Activated CD4-positive, alpha-beta T cell treated with anti-CD3 and anti-CD28 coated beads, Interleukin-2, amount 10 ng/mL, durations not matched to agents 7 days and 5 days (primary cell): ENCODE measurements at places on chromosomes 4 and X. TPM values are rescaled to one million over a fixed set of nuclear protein-coding genes. Genes with fewer than 3 reads are reported as not detected.
A peak's percentile ranks its signal among the peaks of the same experiment; 100 is the strongest.

DNA sequence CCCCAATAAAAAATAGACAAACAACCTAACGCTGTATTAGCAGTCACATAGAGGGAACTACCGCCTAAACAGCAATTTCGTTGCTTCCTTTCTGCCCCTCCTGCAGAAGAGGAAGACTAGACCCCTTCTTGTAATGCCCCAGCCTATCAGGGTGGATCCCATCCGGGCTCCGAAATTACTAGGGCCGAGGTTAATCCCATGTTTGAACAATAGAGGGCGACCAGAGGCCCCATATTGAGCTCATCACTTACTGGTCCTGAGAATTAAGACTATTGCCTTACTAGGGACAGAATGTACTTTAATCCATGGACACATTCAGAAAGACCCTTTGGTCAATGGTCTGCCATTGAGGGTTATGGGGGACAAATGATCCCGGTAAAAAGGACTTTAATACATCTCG, 11.8 kb upstream of the ZNF630 start:
- peaks cover 2% of the 10 kb centered on the region for H3K4me1 ChIP-seq
- DNase-seq = peak; percentile 51
- no peak overlapping the region for H3K27ac ChIP-seq
- H3K36me3 ChIP-seq = no peaks in the 10 kb centered on the region
- H3K27me3 ChIP-seq = no peaks in the 10 kb centered on the region
- no peak overlapping the region for H3K4me3 ChIP-seq

- no peaks in the 10 kb centered on the region for H3K4me1 ChIP-seq
- no peak overlapping the region for H3K27ac ChIP-seq
- H3K36me3 ChIP-seq = no peaks in the 10 kb centered on the region
- no peak overlapping the region for H3K4me3 ChIP-seq
Measured at GRCh38 chrX:112457788-112458187, 221.9 kb downstream of the LHFPL1 start.

DNA sequence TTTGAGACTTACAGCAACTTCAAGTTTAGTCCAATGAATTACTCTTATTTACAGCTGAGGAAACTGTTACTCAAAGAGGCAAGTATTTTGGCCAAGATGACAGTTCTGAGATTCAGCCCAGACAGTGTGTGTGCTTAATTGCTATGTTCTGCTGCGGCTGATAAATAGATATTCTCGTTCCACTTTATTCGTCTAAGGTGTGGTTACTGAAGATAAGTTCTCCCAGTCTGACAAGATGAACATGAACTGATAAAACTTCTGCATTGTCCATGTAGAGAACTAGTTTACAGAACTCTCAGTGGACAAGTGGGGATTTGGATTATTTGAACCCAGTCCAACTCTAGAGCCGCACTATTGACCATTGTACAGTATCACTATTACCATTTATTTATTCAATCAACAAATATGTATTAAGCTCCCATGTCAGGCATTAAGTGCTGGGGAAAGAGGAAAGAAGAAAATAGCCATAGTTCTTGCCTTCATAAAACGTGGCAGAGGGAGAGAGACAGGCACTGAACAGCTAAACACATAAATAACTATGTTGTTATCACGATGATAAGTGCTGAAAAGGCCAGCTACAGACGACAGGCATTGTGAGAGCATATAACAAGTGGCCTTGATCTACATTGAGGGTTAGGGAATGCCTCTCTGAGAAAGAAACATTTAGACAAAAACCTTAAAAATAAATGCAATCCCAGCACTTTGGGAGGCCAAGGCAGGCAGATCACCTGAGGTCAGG, 4.0 kb upstream of the DHX15 start:
- peaks cover 11% of the 10 kb centered on the region for H3K36me3 ChIP-seq
- DNase-seq = no peak
- peaks cover 11% of the 10 kb centered on the region for H3K4me1 ChIP-seq
- H3K27me3 ChIP-seq = peaks cover 12% of the 10 kb centered on the region
- H3K4me3 ChIP-seq = no peak overlapping the region
- H3K27ac ChIP-seq = no peak overlapping the region

DNA sequence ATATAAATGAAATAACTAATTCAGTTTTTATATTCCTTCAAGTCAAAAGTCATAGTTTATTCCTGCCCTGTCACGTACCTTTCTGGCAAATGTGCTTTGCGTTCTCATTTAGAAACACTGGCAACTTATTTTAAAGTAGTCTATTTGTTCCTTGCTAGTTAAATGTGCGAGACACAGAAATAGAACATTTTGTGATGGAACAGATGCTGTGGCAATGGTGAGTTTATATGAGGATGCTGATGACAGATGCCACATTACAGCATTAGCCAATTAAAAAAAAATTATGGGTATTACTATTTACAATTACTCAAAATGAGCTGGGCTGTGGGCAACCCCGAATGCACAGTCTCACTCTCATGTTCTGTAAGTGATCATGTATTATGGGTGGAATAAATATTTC, 26.1 kb upstream of the EPHA5 start:
- H3K27me3 ChIP-seq = no peaks in the 10 kb centered on the region
- H3K4me3 ChIP-seq = no peak overlapping the region
- H3K4me1 ChIP-seq = no peaks in the 10 kb centered on the region
- H3K27ac ChIP-seq = no peak overlapping the region
- H3K36me3 ChIP-seq = no peaks in the 10 kb centered on the region

PAPSS1 gene
- total RNA-seq = 17.5 TPM

FBXL5 gene
- 38.6 TPM for total RNA-seq
